ENCODE measurements at places on chromosomes 2 and 18. TPM values are rescaled to one million over a fixed set of nuclear protein-coding genes. Genes with fewer than 3 reads are reported as not detected.
A peak's percentile ranks its signal among the peaks of the same experiment; 100 is the strongest.

DNA sequence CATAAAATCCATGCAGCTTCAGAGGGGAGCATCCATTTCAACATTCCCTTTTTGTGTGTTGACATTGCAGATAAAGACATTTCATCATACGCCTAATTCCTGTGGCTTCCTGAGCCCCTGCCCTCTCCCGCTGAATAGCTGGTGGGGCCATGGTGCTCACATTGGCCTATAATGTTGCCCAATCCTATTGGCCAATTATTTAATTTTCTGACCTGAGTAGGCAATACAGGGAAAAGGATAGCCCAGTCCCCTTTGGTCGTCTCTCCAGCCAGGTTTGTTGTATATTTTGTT, 163.8 kb upstream of the MYCN start:
- DNase-seq, result no peak

- no peak for DNase-seq
Observed at GRCh38 chr2:135299165-135299564, 231.9 kb downstream of the ZRANB3 start.

GRCh38 chr2:158513841-158514240, 57.1 kb downstream of the PKP4 start:
- no peak for DNase-seq

GRCh38 chr2:3647246-3647645, 10.8 kb upstream of the ALLC start:
- no peak for DNase-seq

DNA sequence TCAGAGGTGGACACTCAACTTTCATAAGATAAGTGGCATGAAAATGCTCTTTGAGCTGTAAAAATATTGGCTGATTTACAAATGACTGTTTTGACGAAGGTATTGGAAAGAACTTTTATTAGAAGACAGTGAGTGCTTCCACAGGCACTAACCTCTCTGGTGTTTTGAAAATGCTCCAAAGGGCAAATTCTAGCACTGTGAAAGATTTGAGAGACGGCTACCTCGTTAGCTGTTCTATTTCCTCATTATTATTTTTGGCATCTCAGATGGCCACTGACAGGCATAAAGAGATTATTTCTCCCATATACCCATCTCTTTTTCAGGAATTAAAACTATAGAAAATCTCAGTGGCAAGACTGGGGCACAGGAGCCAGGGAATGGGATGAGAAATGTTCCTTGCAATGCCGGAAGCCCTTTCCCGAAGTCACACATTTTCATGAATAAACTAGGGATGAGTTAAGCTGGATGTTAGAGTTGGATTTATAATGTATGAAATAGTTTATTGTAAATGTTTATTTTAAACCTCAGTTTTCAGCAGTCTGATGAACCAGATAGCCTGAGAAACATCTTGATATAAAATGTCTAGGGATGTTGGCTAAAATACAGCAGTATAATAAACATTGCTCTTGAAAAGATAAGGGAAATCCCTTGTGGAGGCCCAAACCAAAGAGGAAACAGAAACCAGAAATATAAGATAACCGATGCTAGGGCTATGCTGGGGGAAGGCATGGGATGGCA, 175.7 kb downstream of the ASB1 start:
- DNase-seq, result no peak

DNA sequence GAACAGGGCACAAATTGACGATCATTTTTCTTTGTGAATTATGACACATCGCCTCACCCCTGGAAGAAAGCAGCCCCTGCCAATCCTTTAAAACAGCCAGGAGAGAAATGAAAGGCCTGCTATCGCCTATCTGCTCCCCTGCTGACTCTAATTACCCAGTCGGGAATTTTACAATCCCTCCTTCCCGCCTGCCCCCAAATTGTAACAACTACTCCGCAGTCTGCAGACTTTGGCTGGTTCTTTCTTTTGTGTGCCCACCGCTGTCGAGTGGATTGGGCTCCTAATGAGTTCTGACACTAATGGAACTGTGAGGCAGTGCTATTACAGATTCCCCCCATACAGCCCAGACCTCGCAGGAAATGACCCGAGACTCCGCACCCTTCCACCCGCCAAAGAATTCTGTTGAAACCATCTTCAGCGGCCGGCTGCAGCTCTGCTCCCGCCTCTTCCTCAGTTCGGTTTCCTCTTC, 281.2 kb upstream of the PARD3B start:
- DNase-seq, result no peak

DNA sequence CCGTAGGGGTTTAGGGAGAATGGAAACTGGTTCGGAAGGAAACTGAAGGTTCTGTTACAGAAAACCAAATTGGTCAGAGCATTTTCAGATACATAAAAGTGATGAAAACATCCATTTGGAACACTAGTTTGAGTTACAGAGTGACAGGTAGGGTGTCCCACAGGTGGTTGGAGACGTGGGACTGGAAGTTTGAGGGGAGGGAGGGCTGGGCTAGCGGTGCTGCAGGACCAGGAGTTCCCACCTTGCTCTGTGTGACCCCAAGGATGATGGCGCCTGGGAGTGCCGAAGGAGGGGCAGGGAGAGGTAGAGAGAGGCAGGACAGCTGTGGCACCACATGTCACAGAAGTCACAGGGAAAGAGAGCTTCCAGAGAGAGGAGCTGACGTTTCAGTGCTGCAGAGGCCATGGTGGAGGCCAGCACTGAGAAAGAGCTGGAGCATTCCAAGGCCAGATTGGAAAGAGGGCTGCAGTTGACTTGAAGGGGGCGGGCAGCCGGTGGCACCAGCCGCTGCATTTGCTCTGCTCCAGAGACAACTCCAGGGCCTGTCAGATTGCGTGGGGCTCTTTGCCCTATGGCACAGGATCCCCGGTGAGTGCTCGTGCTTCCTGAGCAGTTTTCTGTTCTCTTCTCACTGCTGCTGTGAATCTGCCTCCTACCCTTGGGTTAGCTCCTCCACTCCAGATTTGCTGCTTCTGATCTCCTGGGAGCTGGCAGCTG, 56.2 kb upstream of the FOSL2 start:
- no peak for DNase-seq

The NDUFV2 gene
- polyA plus RNA-seq, result 131 TPM

The ERLEC1 gene
- polyA plus RNA-seq, result 76.0 TPM

DNA sequence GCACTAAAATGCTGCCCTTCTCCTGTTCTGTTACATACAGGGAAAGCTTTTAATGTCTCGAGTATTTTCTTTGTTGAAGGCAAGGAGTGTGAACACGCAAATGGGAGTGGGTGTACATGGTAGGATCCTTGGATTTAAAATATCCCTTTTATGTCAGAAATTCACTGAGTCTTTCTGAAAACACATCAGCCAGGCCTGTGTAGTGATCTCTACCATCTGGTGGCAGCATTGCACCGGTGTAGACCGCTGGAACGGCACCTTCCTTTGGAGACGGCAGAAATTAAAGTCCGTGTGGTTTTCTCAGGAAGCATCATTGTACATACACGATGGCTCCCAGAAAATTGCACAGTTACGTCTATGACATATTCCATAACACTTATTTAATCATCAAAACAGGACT, 515.8 kb downstream of the GALR1 start:
- DNase-seq, result peak; percentile 20

DNA sequence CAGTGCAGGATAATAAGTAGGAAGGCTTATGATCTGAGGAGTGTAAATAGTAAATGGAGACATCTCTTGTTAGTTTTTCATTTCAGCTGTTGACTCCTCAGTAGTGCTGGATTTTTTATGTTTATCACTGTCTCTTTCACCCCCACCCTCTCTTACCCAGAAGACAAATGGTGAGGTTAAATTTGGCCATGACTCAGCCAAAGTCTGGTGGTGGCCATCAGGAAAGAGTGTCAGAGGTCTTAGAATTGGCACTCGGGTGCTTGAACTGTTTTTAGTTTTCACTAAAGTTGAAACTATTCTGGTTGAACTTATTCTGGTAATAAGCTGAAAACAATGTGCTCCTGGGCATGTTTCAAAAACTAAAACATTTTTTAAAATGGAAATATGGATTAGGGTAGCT, 123.3 kb downstream of the FHOD3 start:
- DNase-seq, result no peak

GRCh38 chr2:120431386-120432292, 85.7 kb downstream of the INHBB start:
- no peak for DNase-seq

GRCh38 chr2:23590241-23590869, 205.4 kb downstream of the KLHL29 start:
- no peak for DNase-seq

- DNase-seq, result no peak
Observed at GRCh38 chr2:201712726-201713125, 14.3 kb upstream of the MPP4 start.

The ASXL3 gene
- 5.6 TPM for polyA plus RNA-seq

DNA sequence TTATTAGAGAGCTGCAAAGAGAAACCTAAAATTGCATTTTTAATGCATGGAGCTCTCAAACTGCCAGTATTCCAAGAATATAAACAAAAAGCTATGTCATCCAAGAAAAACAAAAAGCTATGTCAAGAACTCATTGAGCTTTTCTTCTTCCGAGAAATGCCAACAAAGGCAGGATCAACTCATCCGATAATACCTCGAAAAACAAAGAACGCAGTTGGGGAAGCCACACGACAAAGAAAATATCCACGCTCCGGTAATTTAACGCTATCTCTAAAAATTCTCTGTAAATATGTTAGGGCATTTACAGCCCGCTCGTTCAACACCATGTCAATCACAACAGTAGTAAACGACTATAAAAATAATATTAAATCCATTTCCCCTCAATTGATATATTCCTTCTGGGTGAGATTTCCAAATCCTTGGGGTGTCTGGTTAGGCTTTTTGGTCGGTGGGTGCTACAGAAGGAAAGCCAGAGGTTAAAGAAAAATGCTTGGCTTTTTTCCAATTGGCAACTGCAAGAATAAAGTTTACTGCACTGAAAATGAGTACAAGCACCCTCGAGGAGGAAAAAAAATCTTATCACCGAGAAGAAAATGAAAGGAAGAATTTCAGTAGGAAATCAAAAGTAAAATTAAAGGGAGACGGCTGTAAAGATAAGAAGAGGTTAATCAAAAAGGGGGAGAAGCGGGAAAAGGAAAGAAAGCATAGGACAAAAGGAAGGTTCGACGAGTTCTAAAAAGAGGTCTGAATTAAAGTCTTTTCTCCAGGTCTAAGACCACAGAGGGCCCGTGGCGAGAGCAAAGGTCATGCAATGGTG, 856 bp downstream of the TIA1 start:
- DNase-seq, result no peak

DNA sequence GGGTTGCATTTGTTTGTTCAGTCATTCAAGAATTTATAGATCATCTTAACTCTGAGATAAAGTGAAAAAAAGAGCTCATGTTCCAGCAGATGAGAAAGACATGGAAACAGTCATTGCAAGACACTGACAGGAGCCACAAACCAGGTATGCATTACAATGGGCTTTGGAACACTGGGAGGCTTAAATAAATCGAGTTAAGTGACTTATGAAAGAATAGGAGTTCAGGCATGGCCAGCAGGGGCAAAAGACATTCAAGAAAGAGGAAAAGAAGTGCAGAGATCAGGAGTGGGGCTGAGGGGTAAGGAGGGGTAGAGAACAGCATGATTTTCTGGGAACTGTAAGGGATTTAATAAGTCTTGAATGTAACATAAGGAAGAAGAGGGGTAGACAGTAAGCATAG, 121.2 kb upstream of the EPC2 start:
- no peak for DNase-seq

GRCh38 chr2:227511239-227511930, 39.4 kb downstream of the AGFG1 start:
- DNase-seq, result no peak

GRCh38 chr2:212330263-212330662, 208.3 kb downstream of the ERBB4 start:
- DNase-seq, result no peak

The ALKAL2 gene
- polyA plus RNA-seq, result 5.3 TPM

- no peak for DNase-seq
Observed at GRCh38 chr18:58088691-58089065, 44.7 kb downstream of the NEDD4L start.

- peak; percentile 59 for DNase-seq
Observed at GRCh38 chr2:25276569-25277465, 64.9 kb downstream of the DNMT3A start.

DNA sequence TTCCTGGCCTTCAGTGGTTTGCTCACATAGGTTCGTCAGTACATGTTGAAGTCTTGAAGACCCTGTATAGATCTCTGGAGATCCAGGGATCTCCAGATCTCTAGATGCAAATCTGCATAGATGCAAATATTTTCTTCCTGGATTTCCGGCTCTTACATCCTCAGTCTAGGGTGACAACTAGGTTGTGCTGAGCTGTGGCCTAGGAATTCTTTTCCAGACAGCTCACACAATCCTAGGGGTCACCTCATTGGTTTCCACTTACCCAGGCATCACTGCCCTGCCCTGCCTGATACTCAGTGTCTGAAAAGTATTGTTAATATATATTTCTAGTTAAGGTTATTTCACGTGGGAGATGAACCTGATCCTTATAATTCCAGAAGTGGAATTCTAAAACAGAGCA, 105.1 kb upstream of the TTC27 start:
- no peak for DNase-seq

- no peak for DNase-seq
Observed at GRCh38 chr2:59789523-59789922, 763.9 kb downstream of the BCL11A start.

- DNase-seq, result no peak
Observed at GRCh38 chr2:510839-511238, 166.4 kb downstream of the TMEM18 start.

GRCh38 chr2:152606081-152606480, 111.2 kb downstream of the PRPF40A start:
- DNase-seq, result no peak

GRCh38 chr2:54810246-54810645, 86.8 kb downstream of the EML6 start:
- no peak for DNase-seq

The KYNU gene
- polyA plus RNA-seq, result 7.1 TPM

GRCh38 chr2:17441055-17441771, 77.0 kb downstream of the RAD51AP2 start:
- no peak for DNase-seq

GRCh38 chr18:42068030-42068429, 113.0 kb downstream of the PIK3C3 start:
- no peak for DNase-seq

GRCh38 chr2:227374158-227374557, 4.9 kb downstream of the TM4SF20 start:
- no peak for DNase-seq

GRCh38 chr2:67311536-67311935, 85.6 kb upstream of the ETAA1 start:
- no peak for DNase-seq

DNA sequence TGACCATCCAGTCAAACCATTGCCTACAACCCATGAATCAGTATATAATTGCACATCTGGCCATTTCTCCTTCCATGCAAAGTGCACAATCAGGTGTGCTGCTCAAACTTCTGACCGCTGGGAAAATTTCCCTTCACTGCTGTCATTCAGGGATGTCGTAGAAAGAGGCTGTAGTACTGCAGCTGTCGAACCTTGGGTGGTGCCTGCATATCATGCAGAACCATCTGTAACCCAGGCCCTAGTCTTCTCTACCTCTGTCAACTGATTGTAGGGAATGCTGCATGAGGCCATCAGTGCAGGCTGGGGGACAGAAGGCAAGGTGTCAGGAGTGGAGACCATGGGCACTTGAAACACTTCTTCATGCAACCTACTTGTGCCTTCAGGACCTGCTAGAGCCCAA, 267.5 kb downstream of the CALCRL start:
- no peak for DNase-seq

GRCh38 chr2:227238238-227239237, 74.1 kb downstream of the COL4A3 start:
- DNase-seq, result peak; percentile 53

The KIAA2012 gene
- polyA plus RNA-seq, result 0.21 TPM

GRCh38 chr2:113131352-113132185, 4.2 kb downstream of the IL1RN start:
- DNase-seq, result no peak

The POTEI gene
- polyA plus RNA-seq, result 0.11 TPM

The TNFAIP6 gene
- 2.1 TPM for polyA plus RNA-seq

All from left renal cortex interstitium (tissue), 4 donors.